ENCODE measurements at places on chromosomes 5 and 9.

DNA sequence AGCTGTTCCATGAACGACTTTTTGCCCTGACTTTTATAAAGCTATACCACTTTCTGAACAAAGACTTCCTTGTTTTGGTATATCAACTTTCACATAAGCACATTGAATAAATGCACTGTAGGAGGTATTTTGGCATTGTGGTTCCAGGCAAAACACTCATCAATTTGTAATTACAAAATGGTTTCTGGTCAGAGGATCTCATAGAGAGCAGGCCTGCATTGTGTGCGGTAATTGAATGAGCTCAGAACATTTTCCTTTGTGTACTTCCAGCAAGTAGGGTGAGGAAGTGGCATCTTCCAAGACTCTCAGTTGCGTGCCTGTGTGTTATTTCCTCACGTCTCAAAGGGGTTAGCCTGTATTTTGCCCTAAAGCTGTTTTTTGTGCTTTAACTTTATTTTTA is 89.2 kb downstream of the PDE6A start:
- H3K4me1 ChIP-seq = no peaks in the 10 kb centered on the region
- H3K27me3 ChIP-seq = no peaks in the 10 kb centered on the region
- H3K27ac ChIP-seq = no peak overlapping the region
- H3K36me3 ChIP-seq = no peaks in the 10 kb centered on the region
- H3K4me3 ChIP-seq = no peak overlapping the region

DNA sequence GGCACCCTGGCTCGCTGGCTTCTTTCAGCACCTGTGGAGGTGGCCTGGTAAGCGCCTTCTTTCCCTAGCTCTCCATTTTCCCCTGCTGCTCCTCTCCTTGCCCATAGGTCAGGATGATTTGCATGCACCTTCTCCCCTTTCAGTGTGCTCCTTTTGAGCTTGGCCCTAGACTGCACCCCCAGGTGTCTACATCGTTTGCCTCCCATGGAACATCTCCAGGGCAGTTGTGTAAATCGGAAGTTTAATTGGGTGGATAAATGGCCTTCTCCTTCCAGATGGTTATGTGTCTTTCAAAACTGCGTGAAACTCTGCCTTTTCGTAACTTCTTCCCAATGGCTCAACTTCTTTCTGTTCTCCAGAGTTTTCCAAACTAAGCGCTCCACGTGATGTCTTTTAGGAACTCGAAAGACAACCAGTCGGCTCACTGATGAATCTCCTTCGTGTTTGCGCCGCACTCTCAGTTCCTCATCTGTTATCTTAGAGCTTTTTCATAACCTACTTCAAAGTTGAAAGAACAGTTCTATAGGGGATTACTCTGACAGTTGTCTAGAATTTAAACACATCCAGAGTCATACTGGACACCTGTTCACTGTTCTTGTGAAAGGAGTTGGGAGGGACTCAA is 1.7 kb downstream of the ADAMTS19 start:
- H3K4me1 ChIP-seq = no peaks in the 10 kb centered on the region
- H3K27me3 ChIP-seq = peaks cover 2% of the 10 kb centered on the region
- no peak overlapping the region for H3K4me3 ChIP-seq
- no peaks in the 10 kb centered on the region for H3K36me3 ChIP-seq
- no peak overlapping the region for H3K27ac ChIP-seq

DNA sequence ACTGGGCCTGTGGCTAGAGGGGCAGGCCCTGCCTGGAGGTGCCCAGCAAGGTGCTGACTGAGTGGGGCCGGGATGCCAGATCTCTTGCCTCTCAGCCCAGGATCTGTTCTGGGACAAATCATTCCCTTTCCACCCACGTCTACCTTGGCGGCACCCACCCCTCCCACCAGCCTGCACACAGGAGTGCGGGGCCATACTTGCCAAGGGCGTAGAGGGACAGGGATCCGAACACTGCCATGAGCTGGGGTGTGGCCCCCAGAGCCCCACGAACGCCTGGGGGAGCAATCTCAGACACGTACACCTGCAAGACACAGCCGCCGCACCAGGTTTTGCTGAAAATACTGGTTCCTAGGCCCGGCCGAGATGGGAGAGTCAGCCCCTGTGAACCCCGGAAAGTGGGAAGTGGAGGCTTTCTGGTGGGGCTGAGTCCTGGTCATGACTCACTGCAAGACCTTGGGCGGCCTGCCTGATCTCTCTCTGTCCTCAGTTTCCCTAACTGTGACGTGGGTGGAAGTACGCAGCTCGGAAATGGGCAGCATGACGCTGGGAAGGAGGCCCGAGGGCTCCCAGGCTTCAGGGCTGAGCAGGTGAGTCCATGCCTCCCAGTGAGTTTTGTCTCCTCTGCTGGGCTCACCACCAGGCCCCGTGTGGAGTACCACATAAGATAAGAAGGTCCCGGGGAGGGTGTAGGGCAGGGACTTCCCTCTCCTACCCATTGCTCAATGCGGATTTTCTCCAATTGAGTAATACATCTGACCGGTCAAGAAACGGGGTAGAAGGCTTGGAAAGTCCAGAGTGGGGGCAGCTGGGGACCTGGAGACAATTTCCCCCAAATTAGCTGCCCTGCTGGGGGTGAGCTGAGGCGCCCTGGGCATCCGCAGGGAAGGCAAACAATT is 2.6 kb downstream of the SLC2A6 start:
- H3K4me3 ChIP-seq = no peak overlapping the region
- H3K27me3 ChIP-seq = no peaks in the 10 kb centered on the region
- H3K27ac ChIP-seq = no peak overlapping the region
- no peak for DNase-seq
- H3K4me1 ChIP-seq = no peaks in the 10 kb centered on the region

- no peak overlapping the region for H3K27ac ChIP-seq
- no peaks in the 10 kb centered on the region for H3K36me3 ChIP-seq
- no peaks in the 10 kb centered on the region for H3K27me3 ChIP-seq
- DNase-seq = no peak
- no peaks in the 10 kb centered on the region for H3K4me1 ChIP-seq
- no peak overlapping the region for H3K4me3 ChIP-seq
These were observed 26.1 kb downstream of the ABITRAM start for GRCh38 chr9:108960331-108960730.

GRCh38 chr5:157747173-157747740 is 3.7 kb downstream of the LSM11 start:
- peaks cover 13% of the 10 kb centered on the region for H3K4me1 ChIP-seq
- H3K27ac ChIP-seq = no peak overlapping the region
- H3K36me3 ChIP-seq = no peaks in the 10 kb centered on the region

DNA sequence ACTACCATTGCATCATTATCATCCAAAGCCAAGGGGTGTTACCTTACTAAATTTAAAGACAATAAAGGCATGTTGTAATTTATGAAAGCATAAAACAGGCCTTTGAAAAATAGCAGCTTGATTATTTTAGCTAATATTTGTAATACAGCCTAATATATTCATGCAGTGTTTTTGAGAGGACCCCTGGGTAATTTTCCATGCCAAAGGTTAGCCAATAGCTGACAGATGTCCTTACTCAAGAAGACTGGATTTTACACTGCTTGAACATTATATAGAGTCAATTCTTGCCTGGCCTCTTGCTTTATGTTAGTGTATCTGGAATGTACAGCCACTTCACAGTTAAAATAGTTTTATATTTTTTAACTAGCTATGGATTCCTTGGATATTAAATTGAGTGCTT is 337.8 kb upstream of the PAPPA start:
- no peaks in the 10 kb centered on the region for H3K36me3 ChIP-seq
- no peak overlapping the region for H3K27ac ChIP-seq
- DNase-seq = no peak

GRCh38 chr5:177366528-177367322 is 9.0 kb downstream of the RGS14 start:
- H3K4me1 ChIP-seq = peaks cover 40% of the 10 kb centered on the region
- no peak overlapping the region for H3K4me3 ChIP-seq
- peak overlapping the region; percentile 56 for H3K27ac ChIP-seq
- no peaks in the 10 kb centered on the region for H3K27me3 ChIP-seq
- peaks cover 26% of the 10 kb centered on the region for H3K36me3 ChIP-seq
- DNase-seq = no peak

- no peak overlapping the region for H3K4me3 ChIP-seq
- H3K36me3 ChIP-seq = no peaks in the 10 kb centered on the region
- DNase-seq = no peak
- no peaks in the 10 kb centered on the region for H3K27me3 ChIP-seq
- no peaks in the 10 kb centered on the region for H3K4me1 ChIP-seq
- no peak overlapping the region for H3K27ac ChIP-seq
These were observed 221.8 kb upstream of the TUT7 start for GRCh38 chr9:86575825-86576525.

DNA sequence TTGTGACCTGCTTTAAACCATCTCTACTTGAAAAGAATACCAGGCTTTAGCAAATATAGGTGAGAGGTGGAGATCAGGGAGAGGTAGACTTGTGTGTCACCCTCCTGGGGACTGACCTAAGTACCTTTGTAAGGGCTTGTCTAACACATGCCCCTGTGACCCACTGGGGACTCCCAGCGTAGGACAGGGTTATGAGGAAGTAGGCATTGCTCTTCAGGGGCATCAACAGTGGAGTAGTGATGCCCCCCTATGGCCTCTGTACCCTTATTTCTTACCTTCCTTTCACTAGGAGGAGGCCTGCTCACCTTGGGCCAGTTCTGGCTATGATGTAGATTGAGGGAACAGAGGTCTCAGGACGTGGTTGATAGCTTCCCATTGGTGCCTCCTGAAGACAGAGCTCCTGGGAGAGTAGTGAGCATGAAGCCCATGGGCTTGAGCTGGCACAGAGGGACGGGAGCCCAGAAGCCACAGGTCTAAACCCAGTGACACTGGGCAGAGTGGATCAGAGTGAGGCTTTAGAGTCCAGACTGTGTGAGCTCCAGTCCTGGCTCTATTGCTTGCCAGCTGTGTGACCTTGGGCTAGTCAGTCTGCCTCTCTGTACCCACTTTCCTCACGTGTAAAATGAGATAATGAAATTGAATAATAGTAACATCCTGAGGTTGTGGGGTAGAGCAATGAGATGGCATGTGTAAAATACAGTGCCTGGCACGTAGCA is 191.7 kb downstream of the AOPEP start:
- peak; percentile 31 for DNase-seq
- no peaks in the 10 kb centered on the region for H3K4me1 ChIP-seq
- H3K4me3 ChIP-seq = no peak overlapping the region
- no peak overlapping the region for H3K27ac ChIP-seq
- H3K36me3 ChIP-seq = no peaks in the 10 kb centered on the region

GRCh38 chr9:131062969-131063368 is 33.4 kb upstream of the AIF1L start:
- no peak overlapping the region for H3K27ac ChIP-seq
- H3K36me3 ChIP-seq = no peaks in the 10 kb centered on the region
- no peak overlapping the region for H3K4me3 ChIP-seq
- no peaks in the 10 kb centered on the region for H3K27me3 ChIP-seq
- H3K4me1 ChIP-seq = no peaks in the 10 kb centered on the region

GRCh38 chr9:95857124-95857523 is 18.4 kb upstream of the ERCC6L2 start:
- no peaks in the 10 kb centered on the region for H3K4me1 ChIP-seq
- no peak overlapping the region for H3K4me3 ChIP-seq
- H3K27me3 ChIP-seq = no peaks in the 10 kb centered on the region

GRCh38 chr5:57466544-57466943 is 16.1 kb downstream of the ACTBL2 start:
- no peak overlapping the region for H3K4me3 ChIP-seq
- H3K4me1 ChIP-seq = no peaks in the 10 kb centered on the region
- no peaks in the 10 kb centered on the region for H3K27me3 ChIP-seq
- no peaks in the 10 kb centered on the region for H3K36me3 ChIP-seq

GRCh38 chr9:36551910-36552309 is 20.8 kb upstream of the MELK start:
- no peaks in the 10 kb centered on the region for H3K27me3 ChIP-seq
- H3K4me3 ChIP-seq = no peak overlapping the region
- DNase-seq = no peak
- H3K36me3 ChIP-seq = no peaks in the 10 kb centered on the region
- H3K27ac ChIP-seq = no peak overlapping the region

- DNase-seq = no peak
- no peak overlapping the region for H3K27ac ChIP-seq
- H3K27me3 ChIP-seq = no peaks in the 10 kb centered on the region
- no peaks in the 10 kb centered on the region for H3K4me1 ChIP-seq
- H3K4me3 ChIP-seq = no peak overlapping the region
- H3K36me3 ChIP-seq = no peaks in the 10 kb centered on the region
These were observed 8.7 kb downstream of the CCNJL start for GRCh38 chr5:160303690-160304089.

GRCh38 chr5:9288234-9288633 is 257.6 kb downstream of the SEMA5A start:
- H3K36me3 ChIP-seq = no peaks in the 10 kb centered on the region
- H3K27ac ChIP-seq = no peak overlapping the region
- H3K27me3 ChIP-seq = no peaks in the 10 kb centered on the region
- H3K4me1 ChIP-seq = no peaks in the 10 kb centered on the region

Measured in naive thymus-derived CD4-positive, alpha-beta T cell (primary cell).